ENCODE measurements at places on chromosomes 7 and 10.

DNA sequence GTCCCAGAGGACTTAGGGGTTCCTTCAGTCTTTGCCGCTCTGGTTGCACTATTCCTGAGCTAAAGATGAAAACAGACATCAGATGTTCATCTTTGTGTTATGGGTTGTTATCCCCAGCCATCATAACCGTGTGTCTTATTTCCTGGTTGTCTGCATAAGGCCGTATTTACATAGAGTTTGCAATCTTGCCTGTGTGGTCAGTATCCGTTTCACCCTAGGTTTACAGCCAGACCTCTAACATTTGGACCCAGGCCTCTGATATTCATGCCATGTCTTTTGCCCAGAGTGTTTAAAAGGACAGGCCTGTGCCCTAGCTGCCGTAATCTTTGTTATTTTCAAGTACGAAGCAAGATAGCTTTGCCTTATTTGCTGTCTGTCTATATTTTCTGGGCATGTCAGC, 26.6 kb downstream of the LRRC4 start:
- DNase-seq, result no peak

DNA sequence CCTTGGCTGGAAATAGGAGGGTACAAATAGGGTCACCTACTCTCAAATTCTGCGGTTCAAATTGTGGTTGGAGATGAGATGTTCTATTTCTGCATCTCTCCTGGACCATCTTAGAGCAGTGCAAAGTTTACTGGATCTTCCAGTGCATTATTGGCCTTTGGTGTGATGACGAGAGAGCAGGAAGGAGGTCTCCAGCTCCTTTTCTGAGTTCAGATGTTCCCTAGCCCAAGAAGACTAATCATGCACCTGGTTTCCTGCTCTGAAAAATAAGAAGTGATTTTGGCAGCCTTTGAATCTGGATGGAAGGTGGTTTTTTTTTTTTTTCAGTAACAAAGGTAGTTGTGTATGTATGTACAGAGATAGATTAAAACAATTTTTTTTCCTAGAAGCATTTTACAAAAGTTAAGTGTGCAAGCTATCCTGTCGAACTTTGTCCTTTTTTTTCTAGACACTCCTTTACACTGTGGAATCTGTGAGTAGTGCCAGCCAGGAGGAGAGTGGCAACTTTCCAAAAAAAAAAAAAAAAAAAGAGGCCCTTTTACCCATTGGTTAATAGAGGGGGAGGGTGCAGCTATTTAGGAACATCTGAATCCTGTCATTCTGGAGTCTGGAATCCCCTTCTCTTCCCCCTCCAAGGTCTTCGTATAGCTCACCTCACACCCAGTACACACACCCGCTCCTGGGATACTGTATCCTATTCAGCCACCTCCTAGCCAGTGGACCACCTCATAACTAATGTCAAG, 26.3 kb downstream of the PAPSS2 start:
- DNase-seq, result no peak

GRCh38 chr7:115707258-115708012, 323.1 kb downstream of the TFEC start:
- DNase-seq, result no peak

- peak; percentile 89 for DNase-seq
These were observed 49.8 kb downstream of the PRKCQ start for GRCh38 chr10:6530211-6530840.

DNA sequence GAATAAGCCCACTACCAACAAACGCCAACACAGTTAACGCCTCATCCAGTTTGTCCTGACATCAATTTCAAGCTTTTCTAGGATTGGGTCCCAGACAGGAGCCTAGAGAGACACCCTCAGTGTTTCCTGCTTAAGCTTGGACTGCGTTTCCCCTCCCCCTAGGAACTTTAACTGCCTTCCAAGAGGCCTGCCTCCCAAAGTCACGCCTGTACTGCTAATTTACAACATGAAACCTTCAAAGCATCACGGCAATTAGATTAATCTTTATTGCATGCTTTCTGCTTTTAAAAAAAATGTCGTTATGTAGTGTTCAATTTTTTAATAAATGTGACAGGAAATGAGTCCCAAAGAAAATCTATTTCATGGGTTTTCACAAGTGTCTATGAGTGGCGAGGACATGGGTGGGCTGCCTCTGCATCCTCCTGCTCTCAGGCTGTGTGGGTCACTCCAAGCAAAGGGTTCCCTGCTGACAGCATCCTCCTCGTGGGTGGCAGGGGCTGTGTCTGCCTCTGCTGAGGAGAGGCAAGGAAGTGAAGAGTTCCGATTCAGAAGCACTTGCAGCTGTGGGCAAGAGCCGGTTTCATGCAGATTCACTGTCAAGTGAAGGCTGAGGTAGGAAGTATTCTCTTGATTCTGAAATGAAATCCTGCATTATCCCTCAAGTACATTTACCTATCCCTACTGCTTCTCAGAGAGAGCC, 193.0 kb upstream of the KMT2E start:
- DNase-seq, result no peak

DNA sequence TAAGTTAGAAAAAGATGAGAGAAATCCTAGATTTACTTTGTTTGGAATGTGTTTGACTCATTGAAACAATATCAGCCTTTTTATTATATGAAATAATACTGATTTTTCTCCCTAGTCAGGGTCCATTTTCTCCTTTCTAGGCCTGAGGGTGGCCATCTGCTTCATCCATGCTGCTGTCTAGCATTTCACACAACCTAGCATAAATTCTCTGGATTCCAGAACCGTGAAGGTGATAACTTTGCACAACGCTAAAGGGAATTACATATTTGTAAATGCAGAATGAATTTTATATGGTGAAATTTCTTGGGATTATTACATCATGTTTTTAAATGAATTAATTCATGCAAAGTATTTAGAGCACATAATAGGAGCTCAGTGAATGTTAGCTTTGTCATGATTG, 505.1 kb downstream of the INHBA start:
- no peak for DNase-seq
